ENCODE measurements at places on chromosomes 2 and 18.

DNA sequence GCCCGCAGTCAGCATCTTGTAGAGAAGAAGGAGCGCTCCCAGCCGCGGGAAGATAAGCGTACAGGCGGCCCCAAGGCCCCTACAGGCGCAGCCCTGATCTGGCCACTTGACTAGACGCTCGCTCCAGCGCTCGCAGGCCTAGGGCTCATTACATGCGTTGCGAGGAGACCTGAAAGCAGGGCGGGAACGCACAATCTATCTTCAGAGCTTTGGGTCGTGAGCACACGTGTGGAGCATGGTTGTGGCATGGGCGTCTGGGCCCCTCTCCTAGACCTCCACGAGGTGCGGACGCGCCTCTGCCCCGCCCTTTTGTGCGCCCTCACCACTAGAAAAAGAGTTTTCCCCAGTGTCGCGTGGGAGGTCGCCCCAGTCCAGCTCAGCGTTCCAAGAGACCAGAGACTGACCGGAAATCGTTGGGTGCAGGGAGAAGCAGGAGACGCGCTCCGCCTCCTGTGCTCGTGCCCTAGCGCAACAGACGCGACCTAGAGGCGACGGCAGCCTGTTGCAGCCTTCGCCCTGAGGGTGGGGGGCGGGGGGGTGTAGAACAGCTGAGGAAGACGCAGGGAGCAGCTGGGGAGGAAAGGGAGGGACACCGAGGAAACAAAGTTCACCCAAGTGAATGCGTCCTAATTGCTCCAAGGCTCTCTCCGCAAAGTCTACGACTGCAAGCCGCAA lies 12.6 kb downstream of the NR4A2 start:
- DNase-seq: no peak

- no peak for DNase-seq
Observed at GRCh38 chr18:50742952-50743351, 76.9 kb downstream of the MRO start.

- no peak for DNase-seq
Observed at GRCh38 chr18:49101236-49101635, 150.5 kb upstream of the SMAD7 start.

DNA sequence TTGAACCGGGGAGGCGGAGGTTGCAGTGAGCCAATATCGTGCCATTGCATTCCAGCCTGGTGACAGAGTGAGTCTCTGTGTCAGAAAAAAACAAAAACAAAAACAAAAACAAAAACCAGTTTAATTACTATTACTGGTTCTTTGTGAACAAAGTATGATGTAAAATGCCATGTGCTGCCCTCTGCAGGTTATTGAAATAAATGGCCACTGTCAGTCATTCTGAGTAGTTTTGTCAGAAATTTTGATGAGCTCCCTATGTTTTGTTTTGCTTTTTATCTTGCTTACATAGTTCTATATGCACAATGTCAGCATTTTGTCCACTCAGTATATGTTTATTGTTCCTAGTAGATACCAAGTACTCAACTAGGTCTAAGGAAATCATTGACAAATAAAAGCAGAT lies 423.6 kb upstream of the CHST9 start:
- DNase-seq: no peak

- no peak for DNase-seq
Observed at GRCh38 chr2:238874330-238875050, 26.6 kb downstream of the TWIST2 start.

All from NCI-H1436 treated with DMSO at 0.1 percent for 48 hours (cell line).